M059J (cell line): ENCODE measurements at places on chromosomes 12 and 14. TPM values are rescaled to one million over a fixed set of nuclear protein-coding genes. Genes with fewer than 3 reads are reported as not detected.

DNA sequence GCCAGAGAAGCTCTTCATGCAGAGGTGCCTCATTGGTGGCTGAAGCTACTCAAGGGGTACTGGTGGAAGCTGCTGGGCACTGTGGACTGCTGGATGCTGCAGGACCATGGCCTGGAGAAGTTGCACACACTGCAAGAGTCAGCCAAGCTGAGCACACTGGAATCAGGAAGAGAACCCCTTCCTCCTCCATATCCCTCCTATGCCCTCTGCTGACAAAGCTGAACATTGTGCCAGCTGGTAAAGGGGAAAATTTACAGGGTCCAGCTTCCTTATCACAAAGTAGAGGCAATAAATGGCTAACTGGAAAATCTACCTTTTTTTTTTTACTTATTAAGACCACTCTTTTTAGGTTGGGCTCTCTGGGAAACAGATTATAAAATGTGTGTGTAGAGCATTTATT lies 6.5 kb downstream of the CCDC175 start:
- peak; percentile 36 for DNase-seq

DNA sequence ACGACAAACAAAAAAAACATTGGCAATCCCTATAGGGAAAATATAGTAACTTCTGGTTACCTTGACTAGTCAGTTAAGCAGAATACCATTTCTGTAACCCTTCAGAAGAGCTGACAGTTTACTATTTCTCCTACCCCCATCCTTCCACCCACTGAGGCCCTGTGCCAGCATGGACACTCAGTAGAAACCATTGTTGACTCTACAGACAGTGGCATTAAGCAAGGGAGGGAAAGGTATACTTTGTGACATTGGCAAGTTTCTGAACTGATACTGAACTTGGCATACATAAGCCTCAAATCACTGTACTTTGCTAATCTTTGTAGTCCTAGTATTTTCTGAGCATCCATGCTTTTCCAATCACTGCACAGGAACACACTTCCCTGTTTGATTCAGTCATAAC lies 33.4 kb upstream of the VSX2 start:
- DNase-seq, result no peak

DNA sequence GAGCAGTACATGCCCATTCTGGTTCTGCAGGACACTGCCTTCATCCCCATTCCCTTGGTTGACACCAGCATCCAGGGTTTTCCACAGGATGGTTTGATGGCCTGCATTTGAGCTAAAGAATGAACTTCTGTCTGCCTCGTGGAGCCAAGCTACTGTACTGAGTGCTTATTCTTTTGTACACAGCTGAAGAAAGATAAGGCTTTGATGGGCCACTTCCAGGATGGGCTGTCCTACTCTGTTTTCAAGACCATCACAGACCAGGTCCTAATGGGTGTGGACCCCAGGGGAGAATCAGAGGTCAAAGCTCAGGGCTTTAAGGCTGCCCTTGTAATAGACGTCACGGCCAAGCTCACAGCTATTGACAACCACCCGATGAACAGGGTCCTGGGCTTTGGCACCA lies 23.7 kb downstream of the BCL2L14 start:
- DNase-seq, result no peak

DNA sequence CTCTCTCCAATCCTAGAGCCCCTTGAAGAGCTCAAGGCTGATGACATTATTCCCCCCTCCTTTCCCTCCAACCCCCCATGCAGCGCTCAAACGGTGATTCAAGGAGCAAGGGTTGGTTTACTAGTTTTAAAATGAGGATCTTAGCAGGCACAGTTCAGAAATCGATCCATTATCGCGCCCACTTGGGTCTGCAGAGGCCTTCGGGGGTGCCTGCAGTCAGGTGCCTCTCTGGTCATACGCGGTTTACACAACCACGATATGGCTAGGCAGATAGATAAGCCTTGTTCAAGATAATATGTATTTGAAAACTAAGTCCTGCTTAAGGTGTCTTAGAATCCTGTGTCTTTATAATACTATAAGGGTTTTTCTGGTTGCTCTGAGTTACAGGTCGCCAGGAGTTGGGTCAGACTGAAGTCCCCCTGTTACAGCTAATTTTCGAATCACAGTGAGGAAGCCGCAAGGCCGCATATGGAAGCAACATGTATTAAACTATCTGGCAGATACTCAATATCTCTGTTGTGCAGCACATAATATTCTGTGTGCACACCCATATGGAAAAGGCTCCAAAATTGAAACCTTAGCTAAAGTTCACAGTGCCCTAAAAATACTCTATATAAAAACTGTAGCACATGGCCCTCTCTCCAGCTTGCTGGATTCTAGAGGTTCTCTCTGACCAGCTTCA lies 10.0 kb downstream of the BHLHE41 start:
- DNase-seq, result no peak

DNA sequence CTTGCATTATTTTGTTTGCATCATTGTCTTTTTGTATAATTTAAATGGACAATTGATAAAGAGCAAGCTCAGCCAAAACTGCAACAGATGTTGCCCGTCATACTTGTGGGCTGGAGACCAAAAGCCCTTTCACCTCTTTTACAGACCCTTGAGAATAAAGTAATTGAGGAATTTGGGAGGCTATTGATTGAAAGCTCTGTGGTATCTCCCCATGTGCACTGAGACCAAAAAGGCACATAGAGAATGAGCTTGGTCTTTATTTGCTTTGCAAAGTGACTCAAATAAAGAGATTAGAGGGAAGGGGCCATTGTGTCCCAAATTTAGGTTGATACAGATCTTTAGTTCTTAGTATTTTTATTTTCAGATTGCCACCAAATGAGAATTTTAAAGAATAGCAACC lies 617.6 kb downstream of the TRHDE start:
- DNase-seq, result no peak

DNA sequence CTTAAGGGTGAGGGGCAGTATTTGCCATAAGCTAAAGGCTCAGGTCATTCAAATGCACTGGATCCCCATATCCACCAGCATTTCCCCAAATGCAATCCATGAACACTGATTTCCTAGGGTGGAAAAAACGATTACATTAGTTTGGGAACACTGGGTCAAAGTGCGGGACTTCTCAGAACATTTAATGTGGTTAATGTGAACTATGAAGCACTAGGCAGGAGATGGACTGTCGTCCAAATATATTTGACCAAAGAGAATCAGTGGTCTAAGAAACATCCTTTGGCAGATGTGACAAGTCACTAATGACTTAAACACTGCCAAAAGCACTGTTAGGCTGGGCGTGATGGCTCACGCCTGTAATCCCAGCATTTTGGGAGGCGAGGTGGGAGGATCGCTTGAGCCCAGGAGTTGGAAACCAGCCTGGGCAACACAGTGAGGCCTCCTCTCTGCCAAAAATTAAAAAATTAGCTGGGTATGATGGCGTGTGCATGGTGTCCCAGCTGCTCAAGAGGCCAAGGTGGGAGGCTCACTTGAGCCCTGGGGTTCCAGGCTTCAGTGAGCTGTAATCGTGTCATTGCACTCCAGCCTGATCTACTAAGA lies 205.4 kb downstream of the CALM1 start:
- no peak for DNase-seq

DNA sequence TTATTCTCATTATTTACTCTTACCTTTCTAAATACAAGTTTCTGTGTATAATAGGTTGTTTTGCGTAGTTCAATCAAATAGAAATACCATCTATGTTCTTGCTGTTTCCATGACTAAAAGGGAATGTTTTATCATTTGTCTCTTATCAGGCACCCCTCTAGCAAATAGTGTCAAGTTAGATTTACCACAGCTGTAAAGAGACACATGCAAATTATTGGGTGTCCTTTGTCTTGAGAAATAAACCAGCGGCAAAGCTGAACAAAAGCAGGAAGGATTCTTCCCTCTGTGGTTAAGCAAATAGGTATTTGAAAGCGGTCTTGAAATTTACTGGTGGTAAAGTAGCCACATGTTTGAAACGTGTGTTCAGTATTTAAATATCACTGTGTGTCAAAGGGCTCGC lies 405.9 kb downstream of the TMTC2 start:
- DNase-seq, result no peak

DNA sequence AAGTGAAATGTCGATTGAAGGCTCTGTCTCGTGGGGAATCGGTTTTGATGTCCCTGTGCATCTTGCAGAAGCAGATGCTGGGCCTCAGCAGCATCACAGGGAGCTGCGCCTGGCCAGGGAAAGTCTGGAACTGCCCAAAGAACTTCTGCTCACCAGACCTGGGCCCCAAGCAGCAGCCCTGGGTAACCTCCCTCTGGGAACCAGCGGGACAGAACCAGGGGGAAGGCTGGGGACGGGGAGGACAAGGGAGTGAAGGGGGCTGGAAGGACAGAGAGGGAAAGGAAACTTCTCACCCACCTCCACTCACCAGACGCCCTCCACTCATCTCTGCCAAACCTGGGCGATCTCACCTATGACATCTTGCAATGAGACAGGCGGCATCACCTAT lies 26.8 kb upstream of the C14orf180 start:
- DNase-seq, result no peak

GRCh38 chr12:117671734-117672133 lies 297.1 kb downstream of the KSR2 start:
- peak; percentile 40 for DNase-seq

Gene CLEC14A
- total RNA-seq, result 0.20 TPM in 1 of 2 replicates, not detected in the other

Gene KLHDC1
- 0.20 and 0.62 TPM in 2 replicates for total RNA-seq

DNA sequence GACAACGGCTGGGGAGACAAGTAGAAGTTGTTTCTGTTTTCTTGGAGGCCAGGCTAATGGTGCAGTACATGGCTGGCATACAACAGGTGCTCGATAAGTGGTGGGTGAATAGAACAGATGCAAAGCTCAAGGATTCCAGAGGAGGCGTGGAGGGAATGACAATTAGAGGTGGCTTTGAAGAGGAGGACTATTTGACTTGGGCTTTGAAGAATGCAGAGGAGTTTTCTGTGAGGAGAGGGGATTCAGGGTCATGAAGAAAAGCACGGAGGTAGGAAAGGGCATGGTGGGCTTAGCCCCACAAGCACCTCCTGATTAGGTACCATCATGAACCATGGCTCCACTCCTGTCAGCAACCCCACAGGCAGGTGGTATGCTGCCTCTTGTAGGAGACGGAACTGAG lies 142.3 kb downstream of the RBM19 start:
- DNase-seq, result no peak

- no peak for DNase-seq
Observed at GRCh38 chr14:90551070-90551704, 154.4 kb downstream of the CALM1 start.

GRCh38 chr12:46147144-46147543 lies 121.7 kb downstream of the SLC38A1 start:
- DNase-seq, result no peak

DNA sequence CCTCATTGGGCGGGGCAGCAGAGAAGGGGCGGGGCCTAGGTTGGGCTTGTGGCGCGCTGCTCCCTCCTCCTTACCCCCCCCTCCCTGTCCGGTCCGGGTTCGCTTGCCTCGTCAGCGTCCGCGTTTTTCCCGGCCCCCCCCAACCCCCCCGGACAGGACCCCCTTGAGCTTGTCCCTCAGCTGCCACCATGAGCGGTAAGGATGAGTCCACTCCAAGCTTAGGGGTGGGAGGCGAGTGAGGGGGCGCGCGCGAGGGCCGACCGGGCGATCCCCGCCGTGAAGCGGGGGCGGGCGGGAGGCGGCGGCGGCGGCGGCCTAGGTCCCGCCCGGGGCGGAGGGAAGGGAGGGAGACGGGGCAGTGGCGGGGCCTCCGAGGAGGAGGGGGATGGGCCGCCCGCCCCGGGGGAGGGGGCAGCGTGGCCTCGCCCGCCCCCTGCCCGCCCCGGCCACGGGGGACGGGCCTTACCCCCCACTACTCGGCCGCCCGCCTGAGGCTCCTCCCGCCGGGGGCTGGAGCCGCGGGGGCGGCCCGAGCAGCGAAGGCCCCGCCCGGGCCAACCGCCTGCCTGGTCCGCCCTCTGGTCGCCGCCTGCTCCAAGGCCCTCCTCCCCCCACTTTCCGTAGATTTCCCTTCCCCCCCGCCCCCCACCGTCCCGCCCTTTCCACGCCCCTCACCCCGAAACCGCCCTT lies at the start of gene SP1:
TSS of gene SP1 (plus strand) at position 73 of the 690 bp plus-strand sequence. CDS start at position 189, 116 bp downstream.
- DNase-seq, result peak; percentile 89

Gene BLTP3B
- 18.5 and 25.1 TPM in 2 replicates for total RNA-seq

GRCh38 chr14:85241022-85241855 lies 288.7 kb upstream of the FLRT2 start:
- DNase-seq, result no peak

DNA sequence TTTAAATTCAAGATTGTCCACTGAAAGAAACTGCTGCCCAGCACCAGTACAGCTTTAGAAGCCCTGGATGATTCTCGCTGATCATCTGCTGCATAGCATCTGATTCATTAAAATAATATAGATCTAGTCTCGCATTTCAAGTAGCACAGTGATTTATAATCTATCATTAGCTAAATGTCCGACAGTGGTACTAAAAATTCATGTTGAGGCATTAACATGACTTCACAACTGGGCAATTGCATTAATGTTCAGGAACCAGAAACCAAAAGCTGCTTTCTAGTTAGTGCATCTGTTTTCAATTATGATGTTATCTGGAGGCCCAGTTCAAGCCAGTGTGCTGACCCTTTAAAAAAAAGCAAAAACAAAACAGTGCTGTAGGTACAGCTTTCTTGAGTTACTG lies 1987.2 kb upstream of the SEL1L start:
- no peak for DNase-seq

DNA sequence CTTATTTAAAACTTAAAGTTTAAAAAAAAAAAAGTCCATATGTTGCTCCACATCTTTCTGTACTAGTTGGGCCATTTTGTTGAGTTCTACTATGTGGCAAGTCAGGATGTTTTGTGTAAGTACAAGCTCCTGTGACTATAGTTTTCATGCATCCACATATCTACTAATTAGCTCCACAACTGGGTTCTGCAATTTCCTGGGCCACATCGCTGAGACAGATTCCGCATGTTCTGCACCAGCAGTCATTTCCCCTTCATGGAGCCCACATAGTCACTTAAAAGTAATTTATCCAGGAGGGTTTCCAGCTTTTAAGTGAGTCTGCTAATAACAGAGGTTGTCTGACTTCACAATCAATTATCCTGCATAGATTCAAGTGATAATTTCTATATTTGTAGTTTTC lies 461.4 kb downstream of the ZFP36L1 start:
- no peak for DNase-seq

Gene ST8SIA1
- 0.15 and 2.5 TPM in 2 replicates for total RNA-seq

Gene ZNF891
- total RNA-seq, result 0.32 and 0.44 TPM in 2 replicates

Gene RFLNA
- total RNA-seq, result 2.4 and 3.8 TPM in 2 replicates

DNA sequence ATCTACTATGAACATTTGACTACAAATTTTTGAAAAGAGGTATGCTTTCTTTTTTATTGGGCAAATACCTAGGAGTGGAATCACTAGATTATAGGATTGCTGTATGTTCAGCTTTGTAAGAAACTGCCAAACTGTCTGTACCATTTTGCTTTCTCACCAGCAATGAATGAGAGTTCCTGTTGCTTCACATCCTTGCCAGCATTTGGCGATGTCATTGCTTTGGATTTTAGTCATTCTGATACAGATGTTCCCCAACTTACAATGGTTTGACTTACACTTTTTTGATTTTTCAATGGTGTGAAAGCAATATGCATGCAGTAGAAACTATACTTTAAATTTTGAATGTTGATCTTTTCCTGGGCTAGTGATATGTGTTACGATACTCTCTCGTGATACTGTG lies 328.7 kb downstream of the RAD51B start:
- DNase-seq, result no peak

GRCh38 chr14:63924375-63924774 lies 71.6 kb downstream of the SYNE2 start:
- DNase-seq, result no peak

Gene CFAP54
- 0.57 and 1.8 TPM in 2 replicates for total RNA-seq

Gene MTRFR
- total RNA-seq, result 25.5 and 32.1 TPM in 2 replicates
